ENCODE measurements at places on chromosomes 13 and 19.

- DNase-seq: no peak
Observed at GRCh38 chr19:7674010-7675005, 2.6 kb upstream of the MCEMP1 start.

DNA sequence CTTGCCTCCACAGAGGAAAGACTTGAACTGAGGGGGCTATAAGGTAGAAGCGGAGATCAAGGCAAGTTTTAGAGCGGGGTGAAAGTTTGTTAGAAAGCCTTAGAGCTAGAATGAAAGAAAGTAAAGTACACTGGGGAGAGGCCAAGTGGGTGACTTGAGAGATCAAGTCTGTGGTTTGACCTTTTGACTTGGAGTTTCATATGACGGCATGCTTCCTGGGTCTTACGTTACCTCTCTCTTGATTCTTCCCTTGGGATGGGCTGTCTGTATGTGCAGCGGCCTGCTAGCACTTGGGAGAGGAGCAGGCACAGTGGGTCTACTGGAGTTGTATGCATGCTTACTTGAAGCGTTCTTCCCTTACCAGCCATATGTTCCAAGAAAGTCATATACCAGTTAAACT, 1768.5 kb downstream of the PCDH9 start:
- DNase-seq: no peak

- DNase-seq: no peak
Observed at GRCh38 chr19:47613165-47614020, 4.5 kb downstream of the BICRA start.

DNA sequence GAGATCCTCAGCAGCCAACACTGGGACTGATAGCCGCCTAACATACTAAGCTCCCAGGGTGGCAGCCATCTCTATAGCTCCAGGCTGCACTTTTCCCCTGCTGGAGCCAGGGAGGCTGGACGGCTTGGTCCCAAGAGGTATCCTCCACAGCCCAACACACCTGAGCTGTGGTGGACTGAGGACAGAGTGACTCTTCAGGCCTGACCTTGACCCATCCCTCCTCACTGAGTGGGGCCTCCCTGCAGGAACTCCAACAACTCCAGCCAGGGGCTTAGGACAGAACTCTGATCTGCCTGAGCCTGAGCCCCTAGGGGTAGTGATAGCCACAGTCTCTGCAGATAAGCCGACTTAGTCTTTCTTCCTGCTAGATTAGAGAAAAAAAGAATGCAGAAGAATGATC, 958.1 kb upstream of the PRR20A start:
- DNase-seq: no peak

- DNase-seq: no peak
Observed at GRCh38 chr13:51805925-51806324, 2.0 kb upstream of the DHRS12 start.

- DNase-seq: no peak
Observed at GRCh38 chr19:688214-688613, 7.0 kb downstream of the PRSS57 start.

DNA sequence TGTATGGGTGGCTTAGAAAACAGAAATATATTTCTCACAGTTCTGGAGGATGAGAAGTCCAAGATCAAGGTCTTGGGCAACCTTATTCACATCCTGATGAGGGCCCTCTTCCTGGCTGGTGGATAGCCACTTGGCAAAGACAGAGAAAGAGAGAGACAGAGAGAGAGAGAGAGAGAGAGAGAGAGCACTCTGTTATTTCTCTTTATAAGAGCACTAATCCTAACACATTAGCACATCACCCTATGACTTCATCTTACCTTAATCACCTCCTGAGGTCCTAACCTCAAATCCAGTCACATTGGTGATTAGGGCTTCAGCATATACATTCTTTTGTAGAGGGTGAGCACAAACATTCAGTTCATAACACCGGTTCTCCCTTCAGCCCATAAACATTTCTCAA, 430.3 kb downstream of the EFNB2 start:
- DNase-seq: no peak

DNA sequence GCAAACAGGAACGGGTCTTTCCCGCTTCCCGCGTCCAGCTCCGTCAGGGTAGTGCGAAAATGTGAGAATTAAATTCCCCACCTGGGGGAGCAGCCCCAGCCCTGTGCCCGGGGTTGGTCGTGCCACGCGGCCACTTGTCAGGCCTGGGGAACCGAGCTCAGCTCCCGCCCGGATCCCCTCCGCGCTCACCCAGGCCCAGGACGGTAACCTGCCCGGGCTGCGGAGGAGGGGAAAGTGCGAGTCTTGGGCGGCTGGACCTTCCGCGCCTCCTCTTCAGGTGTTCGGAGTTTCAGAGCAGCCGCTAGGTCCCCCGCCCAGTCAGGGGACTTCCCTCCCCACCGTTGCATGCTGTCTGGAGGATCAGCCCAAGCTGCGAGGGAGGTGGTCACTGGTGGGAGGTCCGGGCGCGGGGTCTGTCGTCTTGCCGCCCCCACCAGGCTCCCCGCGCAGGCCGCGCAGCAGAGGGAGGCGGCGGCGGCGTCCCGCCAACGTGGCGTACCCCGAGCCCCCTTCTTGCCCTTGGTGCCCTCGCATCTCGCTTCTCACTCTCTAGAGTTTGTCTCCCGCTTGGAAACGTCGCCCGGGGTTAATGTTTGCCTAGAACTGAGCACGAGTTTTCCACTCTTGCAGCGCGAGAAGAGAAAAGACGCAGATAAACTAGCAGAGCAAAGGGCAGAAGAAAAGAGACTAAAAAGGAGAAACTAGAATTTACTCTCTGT, 8.1 kb downstream of the URAD start:
- DNase-seq: no peak

Measured in NCI-H526 (cell line).